ENCODE measurements at places on chromosomes 4 and X.

DNA sequence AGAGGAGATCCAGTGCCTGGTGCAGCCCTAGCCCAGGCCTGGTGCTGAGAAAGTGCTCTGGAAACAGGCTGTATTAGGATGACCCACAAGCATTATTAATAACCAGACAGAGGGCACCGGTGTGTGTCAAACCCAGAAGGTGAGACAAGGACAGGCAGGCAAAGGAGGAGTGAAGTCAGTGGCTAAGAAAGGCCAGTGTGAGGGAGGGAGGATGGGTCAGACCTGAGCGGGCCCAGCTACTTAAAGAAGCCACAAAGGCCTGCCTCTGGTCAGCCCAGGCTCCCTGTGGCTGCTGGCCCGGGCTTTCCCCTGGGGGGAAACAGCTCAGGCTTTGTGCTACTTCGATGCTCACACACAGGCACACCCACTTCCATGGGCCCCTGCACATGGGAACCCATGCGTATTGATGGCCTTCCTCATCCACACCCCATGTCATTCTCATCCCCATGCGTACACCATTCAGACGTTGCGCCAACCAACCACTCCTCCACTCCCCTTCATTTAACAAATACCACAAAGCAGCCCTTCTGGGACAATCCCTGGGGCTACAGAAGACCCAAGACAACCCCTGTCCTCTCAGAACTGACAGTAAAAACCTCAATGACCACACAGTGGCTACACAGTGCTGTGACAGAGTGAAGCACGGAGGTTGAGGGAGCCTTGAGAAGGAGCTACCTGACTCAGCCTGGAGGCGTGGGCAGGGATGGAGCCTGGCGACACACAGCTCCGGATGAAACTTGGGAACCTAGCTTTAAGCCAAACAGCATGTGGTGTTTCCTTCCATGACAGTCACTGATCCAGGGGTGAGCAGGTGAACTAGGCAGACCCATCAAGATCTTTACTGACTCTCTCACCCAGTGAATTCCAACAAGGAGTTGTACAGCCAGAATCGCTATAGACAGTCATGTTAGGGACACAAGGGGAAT lies 24.9 kb upstream of the MTM1 start:
- DNase-seq, result no peak

- DNase-seq, result no peak
These were observed 167.8 kb downstream of the GASK1B start for GRCh38 chr4:158005021-158005420.

- DNase-seq, result no peak
These were observed 51.4 kb upstream of the HHIP start for GRCh38 chr4:144594471-144594986.

DNA sequence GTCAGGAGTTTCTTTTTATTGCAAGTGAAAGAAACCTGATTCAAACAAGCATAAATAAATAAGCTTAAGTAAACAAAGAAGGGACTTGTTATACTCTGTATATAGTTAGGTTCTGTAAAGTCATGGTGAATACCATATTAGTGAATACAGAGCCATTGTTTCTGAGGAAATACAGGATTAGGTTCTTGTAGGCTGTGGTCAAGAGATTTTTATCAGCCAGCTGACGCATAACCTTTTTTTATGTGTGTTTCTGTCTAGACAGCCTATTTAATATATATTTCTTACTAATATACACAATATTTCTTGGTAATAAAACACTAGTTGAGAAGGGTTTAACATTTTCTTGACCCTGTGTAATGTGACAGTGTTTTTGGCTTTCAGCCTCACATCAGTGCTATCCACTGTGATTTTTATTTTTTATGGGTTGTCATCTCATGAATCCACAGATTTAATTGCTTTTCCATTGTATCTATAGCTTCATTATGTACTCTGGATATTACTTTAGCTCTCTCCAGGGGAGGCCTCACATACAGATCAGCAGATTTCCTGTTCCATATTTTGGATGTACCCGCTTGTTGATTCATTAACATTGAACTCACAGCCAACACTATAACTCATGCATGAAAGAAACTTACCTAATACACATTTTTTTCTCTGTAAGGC lies 8.0 kb downstream of the HERC3 start:
- DNase-seq, result no peak

DNA sequence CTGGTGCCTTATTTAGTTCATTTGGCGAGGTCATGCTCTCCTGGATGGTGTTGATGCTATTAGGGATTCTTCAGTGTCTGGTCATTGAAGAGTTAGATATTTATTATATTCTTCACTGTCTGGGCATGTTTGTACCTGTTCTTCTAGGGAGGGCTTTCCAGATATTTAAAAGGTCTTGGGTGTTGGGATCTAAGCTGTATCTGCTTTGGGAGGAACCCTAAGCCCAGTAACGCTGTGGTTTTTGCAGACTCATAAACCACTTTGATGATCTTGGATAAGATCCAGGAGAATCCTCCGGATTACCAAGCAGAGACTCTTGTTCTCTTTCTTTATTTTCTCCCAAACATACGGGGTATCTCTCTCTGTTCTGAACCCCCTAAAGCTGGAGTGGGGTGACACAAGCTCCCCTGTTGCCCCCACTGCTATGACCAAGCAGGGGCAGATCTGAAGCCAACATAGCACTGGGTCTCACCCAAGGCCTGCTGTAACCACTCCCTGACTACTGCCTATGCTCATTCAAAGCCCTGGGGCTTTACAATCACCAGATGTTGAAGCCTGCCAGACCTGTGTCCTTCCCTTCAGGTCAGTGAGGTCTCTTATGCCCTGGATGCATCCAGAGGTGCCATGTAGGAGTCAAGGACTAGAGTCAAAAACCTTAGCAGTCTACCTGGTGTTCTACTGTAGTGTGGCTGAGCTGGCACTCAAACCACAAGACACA lies 187.6 kb downstream of the GUCY2F start:
- DNase-seq, result no peak

DNA sequence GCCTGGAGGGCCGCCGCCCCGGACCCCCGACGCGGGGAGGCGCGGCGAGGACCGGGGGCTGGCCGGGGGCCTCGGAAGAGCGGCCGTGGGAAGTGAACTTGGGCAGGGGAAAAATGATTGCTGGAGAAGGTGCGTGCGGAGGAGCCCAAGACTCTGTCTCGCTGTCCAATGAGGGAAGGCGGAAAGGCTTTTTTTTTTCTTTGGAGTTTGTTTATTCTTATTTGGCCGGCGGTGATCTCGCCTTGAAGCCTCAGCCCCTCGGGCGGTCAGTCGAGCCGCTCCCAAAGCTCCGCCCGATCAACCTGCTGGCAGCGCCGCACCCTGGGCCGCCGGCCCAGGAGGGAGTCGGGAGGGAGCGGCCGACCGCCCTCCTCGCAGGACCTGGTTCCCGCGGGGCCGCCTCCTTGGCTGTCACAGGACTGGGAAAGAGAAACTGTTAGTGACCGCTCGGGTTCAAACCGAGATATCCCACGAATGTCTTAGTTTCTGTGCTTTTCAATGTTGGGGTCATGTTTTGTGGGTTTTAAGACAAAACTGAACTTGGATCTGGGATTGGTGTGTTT lies 2.5 kb downstream of the CPEB2 start:
- peak; percentile 48 for DNase-seq

DNA sequence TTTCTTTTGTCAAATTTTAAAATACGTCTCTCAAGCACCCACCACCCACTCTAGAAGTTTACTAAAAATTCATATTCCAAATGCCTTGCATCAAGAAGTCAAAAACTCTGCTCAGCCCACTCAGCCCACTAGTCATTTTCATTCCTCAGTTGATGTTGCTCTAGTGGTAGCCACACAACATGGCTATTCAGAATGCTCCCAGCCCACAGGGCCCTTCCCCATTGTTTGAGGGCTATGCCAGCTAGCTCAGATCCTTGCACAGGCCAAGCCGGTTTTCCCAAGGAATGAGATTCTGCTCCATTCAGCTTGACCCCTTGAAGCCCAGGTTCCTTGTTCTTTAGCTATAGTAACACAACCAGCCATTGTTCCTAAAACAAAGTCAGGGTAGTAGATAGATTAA lies 297.5 kb upstream of the RASGEF1B start:
- DNase-seq, result no peak

DNA sequence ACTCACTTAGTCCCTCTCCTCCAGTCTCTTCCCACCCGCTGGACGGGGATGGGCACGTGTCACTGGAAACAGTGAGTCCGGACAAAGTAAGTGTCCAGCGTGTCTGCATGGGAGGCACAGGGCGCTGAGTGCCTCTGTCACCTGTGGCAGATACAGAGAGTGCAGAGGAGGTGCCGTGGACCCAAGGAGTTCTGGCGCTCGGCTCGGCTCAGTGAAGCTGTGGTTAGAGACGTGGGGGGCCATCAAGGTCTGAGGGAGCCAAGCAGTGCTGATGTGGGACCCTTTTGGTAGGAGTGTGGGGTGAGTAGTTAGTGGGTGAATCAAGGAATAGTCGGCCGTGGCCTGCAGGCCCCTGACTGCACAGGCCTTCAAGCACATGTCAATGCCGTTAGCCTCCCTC lies 40.1 kb upstream of the MSANTD1 start:
- no peak for DNase-seq

DNA sequence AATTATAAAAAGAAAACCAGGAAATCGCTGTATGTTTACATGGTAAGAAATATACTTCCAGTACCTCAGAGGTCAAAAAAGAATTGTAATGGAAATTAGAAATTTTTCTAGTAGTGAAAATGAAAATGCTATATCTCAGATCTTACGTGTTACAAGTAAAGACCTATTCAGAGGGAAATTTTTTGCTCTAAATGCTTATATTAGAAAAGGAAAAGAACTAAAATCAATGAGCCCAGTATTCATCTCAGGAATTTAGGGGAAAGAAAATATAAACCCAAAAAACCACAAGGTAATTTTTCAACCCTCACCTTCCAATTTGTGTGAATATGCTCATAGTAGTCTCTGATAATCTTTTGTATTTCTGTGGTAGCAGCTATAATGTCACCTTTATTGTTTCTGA lies 145.6 kb downstream of the RAP1GDS1 start:
- DNase-seq, result no peak

DNA sequence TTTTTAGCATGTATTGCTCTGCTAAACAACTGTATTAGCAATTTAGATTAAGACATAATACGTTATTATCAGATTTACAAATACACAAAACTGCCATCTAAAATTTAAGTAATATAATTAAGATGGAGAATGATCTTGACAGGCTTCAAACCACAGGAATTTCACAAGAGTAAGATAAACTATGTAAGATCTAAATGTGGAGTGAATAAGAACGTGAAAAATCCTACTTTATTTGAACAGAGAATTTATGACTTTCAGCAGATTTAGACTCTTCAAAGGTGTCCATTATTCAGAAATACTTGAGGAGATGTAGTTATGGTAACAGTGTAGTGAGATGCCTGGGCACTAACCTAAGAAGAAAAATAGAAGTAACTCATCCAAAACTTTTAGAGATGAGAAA lies 73.2 kb downstream of the SLC4A4 start:
- DNase-seq, result no peak

- no peak for DNase-seq
These were observed 97.2 kb upstream of the ADRA2C start for GRCh38 chr4:3668825-3669552.

GRCh38 chr4:109996526-109996925 lies 83.8 kb downstream of the EGF start:
- no peak for DNase-seq

DNA sequence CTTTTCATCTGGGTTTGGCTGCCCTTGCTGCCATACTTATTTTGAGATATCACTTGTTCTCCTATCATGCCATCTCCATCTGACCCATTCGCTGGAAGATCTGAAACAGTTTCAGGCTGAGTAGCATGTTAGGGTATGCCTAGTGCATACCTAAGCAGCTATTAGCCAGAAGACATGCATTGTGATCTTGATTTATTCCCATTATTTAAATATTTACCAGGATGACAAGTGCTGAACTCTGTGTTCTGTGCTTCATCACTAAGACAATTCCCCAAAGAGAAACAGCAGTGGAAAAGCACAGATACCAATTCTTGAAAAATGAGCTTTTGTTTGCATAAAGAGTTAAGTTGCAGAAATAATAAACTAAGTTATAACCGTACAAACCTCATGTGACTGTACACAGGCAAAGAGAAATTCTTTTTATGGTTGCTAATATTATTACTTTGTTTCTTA lies 271.0 kb upstream of the ARSJ start:
- DNase-seq, result no peak

DNA sequence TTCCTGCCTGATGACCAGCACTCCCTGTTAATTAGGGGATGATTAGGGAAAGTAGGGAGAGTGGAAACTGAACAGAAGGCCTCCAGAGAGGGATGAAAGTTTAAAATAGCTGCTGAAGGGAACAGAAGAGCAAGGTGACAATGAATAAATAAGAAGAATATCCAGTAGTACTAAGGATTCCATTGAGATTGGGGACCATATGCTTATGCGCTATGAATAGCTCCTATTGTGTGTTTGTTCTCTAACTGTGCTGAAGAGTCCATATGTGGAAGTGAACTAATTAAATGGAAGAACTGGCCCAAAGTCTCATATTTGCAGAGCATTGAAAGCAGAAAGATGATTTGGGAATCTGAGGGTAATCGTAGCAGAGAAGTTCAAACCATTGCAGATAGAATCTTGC lies 137.0 kb downstream of the PRSS12 start:
- DNase-seq, result no peak

DNA sequence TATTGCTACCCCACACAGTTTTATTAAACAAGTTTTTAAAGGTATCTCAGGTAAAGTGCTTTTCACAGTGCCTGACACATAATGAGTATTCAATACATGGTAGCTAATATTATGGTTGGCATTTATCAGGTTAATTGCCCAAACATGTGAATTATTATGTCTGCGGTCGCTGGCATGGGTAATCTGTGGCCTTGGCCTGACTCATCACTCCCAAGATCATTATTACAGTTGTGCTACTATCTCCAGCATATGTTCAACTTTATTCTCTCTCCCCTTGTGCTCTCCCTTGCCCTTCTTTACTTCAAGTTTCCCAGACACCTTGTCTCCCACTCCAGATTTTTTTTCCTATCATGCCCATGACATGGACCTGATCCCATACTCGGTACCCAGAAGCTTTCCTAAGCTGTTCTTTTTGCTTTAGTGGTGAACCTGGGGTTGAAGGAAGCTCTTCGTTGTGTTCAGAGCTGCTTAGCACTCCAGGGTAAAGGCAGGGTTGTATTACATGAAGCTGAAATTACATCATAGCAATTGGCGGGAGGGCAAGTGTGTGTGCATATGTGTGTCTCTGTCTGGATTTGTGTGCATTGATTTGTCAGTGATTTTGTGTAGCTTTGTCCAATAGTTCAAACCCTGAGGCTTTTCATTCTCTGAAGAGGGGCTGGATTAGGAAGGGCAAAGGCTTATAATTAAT lies 176.5 kb upstream of the NRK start:
- DNase-seq, result no peak

- no peak for DNase-seq
These were observed 714.5 kb downstream of the CCSER1 start for GRCh38 chr4:90841676-90842075.

GRCh38 chrX:95059909-95060308 lies 1385.9 kb downstream of the FAM133A start:
- no peak for DNase-seq

Data from T47D (cell line).